Nephron progenitor cell (in vitro differentiated cells): ENCODE measurements at places on chromosomes 5 and 9.

DNA sequence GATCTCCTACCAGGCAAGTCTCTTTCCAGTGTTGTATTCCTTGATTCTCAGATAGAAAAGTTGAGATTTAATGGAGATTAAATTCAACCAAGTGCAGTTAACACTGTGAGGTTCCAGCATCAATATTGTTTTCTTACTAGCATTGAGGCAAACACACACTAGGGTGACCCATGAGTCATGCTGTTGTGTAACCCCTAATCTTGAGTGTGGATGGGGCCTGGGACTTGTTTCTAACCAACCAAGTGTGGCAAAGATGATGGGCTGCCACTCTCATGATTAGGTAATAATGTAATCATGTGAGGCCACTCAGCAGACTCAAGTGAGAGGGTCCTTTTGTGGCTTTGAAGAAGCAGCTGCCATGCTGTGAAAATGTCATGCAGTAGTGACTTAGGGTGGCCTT is 394.2 kb downstream of the IRX2 start:
- peaks cover 18% of the 10 kb centered on the region for H3K27me3 ChIP-seq
- no peak overlapping the region for H3K27ac ChIP-seq
- no peak for DNase-seq
- no peaks in the 10 kb centered on the region for H3K4me1 ChIP-seq
- H3K4me3 ChIP-seq = no peak overlapping the region

DNA sequence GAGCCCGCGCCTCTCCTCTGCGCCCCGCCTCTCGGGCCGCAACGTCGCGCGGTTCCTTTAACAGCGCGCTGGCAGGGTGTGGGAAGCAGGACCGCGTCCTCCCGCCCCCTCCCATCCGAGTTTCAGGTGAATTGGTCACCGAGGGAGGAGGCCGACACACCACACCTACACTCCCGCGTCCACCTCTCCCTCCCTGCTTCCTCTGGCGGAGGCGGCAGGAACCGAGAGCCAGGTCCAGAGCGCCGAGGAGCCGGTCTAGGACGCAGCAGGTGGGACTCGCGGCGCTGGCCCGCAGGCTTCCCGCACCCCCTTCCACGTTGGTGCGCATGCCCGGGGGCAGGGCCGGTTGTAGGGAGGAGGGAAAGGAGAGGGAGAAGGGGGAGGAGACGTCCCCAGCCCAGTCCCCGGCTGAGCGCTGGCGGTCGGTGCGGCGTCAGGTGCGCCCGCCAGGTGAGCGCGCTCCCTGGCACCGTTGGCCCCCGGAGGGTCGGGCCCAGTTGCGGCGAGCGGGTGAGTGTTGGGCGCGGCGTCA is at the start of gene OCLN:
TSS of gene OCLN (plus strand) at position 400 of the 532 bp plus-strand sequence. CDS start 11,455 bp downstream, outside the sequence.
- no peaks in the 10 kb centered on the region for H3K36me3 ChIP-seq
- H3K27ac ChIP-seq = no peak within 1 kb of the TSS
- H3K27me3 ChIP-seq = peaks cover 84% of the 10 kb centered on the region

- peaks cover 68% of the 10 kb centered on the region for H3K4me1 ChIP-seq
- H3K27me3 ChIP-seq = no peaks in the 10 kb centered on the region
- no peak for DNase-seq
- H3K36me3 ChIP-seq = peaks cover 16% of the 10 kb centered on the region
Measured at GRCh38 chr9:128103589-128103962, 24.0 kb downstream of the PTGES2 start.

GRCh38 chr5:55699041-55699688 is 13.0 kb downstream of the SLC38A9 start:
- no peaks in the 10 kb centered on the region for H3K4me1 ChIP-seq
- DNase-seq = no peak
- H3K4me3 ChIP-seq = no peak overlapping the region
- no peak overlapping the region for H3K27ac ChIP-seq

DNA sequence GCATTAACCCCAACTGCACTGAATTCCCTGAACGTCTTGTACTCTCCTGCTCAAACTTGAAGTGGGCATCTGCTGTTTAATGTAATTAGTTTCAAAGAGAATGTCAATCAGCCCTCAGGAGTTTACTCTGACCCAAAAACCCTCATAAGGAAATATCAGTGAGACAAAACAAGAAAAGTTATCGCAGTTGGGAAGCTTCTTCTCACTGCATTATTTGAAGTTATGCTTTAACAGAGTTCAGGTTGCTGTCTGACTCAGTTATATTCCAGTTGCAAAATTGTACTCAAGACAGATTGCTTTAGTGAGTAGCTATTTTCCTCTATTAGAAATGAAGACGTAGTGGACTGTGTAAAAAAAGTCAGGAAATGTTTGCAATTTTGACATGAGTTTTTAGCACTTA is 52.1 kb downstream of the PPIC start:
- H3K27ac ChIP-seq = no peak overlapping the region
- peaks cover 11% of the 10 kb centered on the region for H3K27me3 ChIP-seq
- H3K4me3 ChIP-seq = no peak overlapping the region
- no peaks in the 10 kb centered on the region for H3K36me3 ChIP-seq
- no peak for DNase-seq

DNA sequence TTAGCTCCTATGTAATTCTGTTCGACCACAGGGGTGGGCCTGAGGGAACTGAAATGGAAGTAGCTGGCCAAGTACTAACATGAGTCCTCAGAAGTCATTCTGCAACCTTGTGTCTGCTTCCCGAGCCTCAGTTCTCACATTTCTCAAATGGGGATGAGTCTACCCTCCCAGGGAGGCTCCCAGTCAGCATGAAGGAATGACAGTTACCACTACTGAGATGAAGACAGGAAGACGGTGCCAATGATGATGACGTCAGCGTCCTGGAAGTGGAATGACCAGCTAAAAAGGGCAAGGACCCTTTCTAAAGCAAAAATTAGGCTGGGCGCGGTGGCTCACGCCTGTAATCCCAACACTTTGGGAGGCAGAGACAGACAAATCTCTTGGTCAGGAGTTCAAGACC is 6.8 kb downstream of the PIP5KL1 start:
- H3K27ac ChIP-seq = no peak overlapping the region
- peaks cover 83% of the 10 kb centered on the region for H3K27me3 ChIP-seq
- H3K4me1 ChIP-seq = peaks cover 9% of the 10 kb centered on the region

- no peaks in the 10 kb centered on the region for H3K36me3 ChIP-seq
- no peak overlapping the region for H3K27ac ChIP-seq
- no peak for DNase-seq
- peaks cover 12% of the 10 kb centered on the region for H3K27me3 ChIP-seq
- H3K4me3 ChIP-seq = no peak overlapping the region
Measured at GRCh38 chr5:2105141-2105540, 222.4 kb upstream of the IRX4 start.

GRCh38 chr5:105506692-105507277 is 1944.2 kb upstream of the NUDT12 start:
- H3K27me3 ChIP-seq = no peaks in the 10 kb centered on the region
- DNase-seq = peak; percentile 8
- H3K36me3 ChIP-seq = no peaks in the 10 kb centered on the region
- no peak overlapping the region for H3K27ac ChIP-seq
- peaks cover 8% of the 10 kb centered on the region for H3K4me1 ChIP-seq
- no peak overlapping the region for H3K4me3 ChIP-seq

DNA sequence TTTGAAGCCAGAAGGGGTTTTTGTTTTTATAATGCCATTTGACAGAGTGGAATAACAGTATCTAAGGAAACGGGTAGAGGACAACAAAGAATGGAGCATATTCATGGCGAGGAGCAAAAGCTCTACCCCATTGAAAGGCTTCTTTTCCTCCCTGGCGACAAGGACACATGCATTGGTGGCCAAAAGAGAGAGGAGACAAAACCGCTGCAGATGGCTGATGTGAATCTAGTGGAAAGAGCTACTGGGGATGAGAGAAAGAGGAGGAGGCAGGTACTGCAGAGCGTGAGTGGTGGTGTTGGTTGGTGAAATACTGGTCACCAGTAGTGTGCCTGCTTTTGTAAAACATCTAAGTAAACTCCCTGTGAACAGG is 491 bp downstream of the APC start:
- H3K36me3 ChIP-seq = peaks cover 4% of the 10 kb centered on the region
- peaks cover 26% of the 10 kb centered on the region for H3K4me1 ChIP-seq
- DNase-seq = peak; percentile 4
- peak overlapping the region; percentile 96 for H3K4me3 ChIP-seq

- H3K27me3 ChIP-seq = peaks cover 10% of the 10 kb centered on the region
- H3K4me3 ChIP-seq = no peak overlapping the region
- peak; percentile 33 for DNase-seq
- no peak overlapping the region for H3K27ac ChIP-seq
- H3K36me3 ChIP-seq = no peaks in the 10 kb centered on the region
Measured at GRCh38 chr9:16461137-16461840, 409.2 kb downstream of the BNC2 start.

- no peaks in the 10 kb centered on the region for H3K36me3 ChIP-seq
- H3K4me3 ChIP-seq = no peak overlapping the region
- no peak for DNase-seq
- peaks cover 24% of the 10 kb centered on the region for H3K4me1 ChIP-seq
- H3K27me3 ChIP-seq = peaks cover 85% of the 10 kb centered on the region
Measured at GRCh38 chr5:135047347-135047695, 13.3 kb upstream of the PITX1 start.

GRCh38 chr9:99873531-99873930 is 32.9 kb upstream of the STX17 start:
- H3K27me3 ChIP-seq = peaks cover 16% of the 10 kb centered on the region
- H3K4me3 ChIP-seq = no peak overlapping the region
- H3K36me3 ChIP-seq = no peaks in the 10 kb centered on the region
- DNase-seq = no peak
- H3K27ac ChIP-seq = no peak overlapping the region

DNA sequence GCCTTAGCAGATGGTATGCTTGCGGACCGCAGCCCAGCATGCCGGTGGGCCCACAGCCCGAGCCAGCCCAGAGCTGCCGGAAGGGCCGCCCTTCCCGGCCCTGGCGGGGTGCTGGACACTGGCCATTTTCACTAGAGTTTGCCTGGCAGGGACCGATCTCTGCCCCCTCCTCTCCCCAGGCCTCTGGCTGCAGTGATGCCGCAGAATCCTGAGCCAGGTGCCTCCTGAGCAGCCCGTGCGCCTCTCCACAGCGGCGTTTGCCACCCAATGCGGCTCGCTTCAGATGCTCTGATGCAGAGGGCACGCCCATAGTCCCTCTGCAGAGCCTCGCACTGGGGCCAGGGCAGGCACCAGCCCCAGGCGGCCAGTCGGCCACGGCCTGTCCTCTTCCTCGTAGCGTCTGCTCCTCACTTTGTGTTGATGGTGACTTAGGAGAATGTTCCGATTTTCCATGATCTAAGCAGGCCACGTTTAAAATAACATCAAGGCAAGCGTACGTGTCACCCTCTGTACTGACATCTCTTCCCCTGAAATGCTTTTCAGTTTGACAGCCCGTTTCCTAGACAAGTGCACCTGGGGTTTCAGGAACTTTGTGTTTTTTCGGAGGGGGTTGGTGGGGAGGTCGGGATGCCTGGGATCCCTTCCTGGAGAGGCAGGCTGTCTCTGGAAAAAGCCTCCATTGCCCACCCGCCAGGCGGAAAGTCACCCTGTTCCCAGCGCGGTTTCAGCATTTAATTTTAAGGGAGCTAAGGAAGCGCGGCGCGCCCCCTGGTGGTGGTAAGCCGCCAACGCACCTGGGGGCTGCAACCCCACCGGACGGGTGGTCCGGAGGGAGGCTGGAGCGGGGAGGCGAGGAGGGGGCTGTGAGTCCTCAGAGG is 29.8 kb upstream of the HMCN2 start:
- peaks cover 58% of the 10 kb centered on the region for H3K4me1 ChIP-seq
- no peak overlapping the region for H3K27ac ChIP-seq
- H3K36me3 ChIP-seq = peaks cover 19% of the 10 kb centered on the region
- no peak overlapping the region for H3K4me3 ChIP-seq
- DNase-seq = peak; percentile 84

GRCh38 chr9:38382141-38382540 is 10.4 kb upstream of the ALDH1B1 start:
- H3K4me3 ChIP-seq = no peak overlapping the region
- peaks cover 49% of the 10 kb centered on the region for H3K4me1 ChIP-seq
- H3K36me3 ChIP-seq = peaks cover 8% of the 10 kb centered on the region
- H3K27ac ChIP-seq = no peak overlapping the region
- DNase-seq = no peak

DNA sequence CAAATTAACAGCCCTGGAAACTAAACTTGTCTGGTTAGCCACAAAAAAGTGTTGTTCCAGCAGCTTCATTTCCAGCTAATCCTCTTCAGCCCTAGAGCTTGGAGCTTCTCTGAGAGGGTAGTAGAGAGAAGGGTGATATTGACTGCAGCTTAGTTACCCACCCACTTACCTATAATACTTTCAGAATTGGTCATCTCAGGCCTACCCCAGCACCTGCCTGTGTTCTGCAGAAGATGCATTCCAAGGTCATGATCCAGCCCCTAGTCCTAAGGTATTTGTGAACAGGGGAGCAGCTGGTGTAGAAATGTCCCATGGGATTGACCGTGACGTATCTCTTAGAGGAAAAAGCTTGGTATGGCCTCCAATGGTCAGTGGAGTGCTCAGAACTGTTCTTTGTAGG is 289.0 kb downstream of the NR3C1 start:
- no peak overlapping the region for H3K27ac ChIP-seq
- peaks cover 24% of the 10 kb centered on the region for H3K4me1 ChIP-seq
- H3K36me3 ChIP-seq = no peaks in the 10 kb centered on the region
- DNase-seq = no peak

GRCh38 chr5:176629853-176630680 is at the start of the genes EIF4E1B and SNCB:
TSS of gene EIF4E1B (plus strand) at chr5:176630675. CDS start at chr5:176642788, 12,113 bp downstream.
TSS of gene SNCB (minus strand) at chr5:176630534. CDS start at chr5:176629654, 880 bp downstream.
- H3K4me1 ChIP-seq = peaks cover 32% of the 10 kb centered on the region
- no peaks in the 10 kb centered on the region for H3K36me3 ChIP-seq
- DNase-seq = peak; percentile 83
- H3K4me3 ChIP-seq = peak within 1 kb of the TSS; percentile 76

DNA sequence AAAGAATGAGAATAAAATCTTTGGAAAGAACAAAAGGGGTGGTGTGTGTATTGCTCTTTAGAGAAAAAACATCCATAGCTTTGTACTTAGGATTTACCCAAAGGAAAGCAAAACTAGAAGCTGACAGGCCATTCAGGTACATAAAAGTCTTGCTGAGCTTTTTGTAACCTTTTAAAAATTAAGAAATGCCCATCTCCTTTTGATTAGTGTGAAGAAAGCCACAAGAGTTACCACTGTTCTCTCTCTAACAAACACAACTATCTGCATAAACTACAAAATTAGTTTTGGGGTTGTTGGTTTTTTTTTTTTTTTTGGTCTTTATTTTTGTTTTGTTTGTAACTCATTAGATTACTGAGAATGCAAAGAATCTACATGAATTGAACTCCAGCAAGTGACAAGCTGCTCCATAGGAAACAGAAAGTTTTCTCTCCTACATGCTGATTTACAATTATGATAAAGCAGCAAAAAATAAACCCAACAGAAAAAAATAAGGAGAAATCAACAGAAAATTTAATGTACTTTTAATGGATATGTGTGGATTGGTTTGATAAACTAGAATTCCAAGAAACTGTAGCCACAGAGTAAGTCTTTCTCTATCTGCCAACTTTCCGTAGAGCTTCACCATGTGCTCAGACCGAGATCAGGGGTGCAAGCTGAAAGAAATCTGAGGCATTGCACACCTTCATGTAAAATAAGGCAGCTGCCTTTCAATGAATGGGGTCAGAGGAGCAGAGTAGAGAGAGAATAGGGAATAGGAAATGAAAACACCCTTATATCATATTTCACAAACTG is 12.3 kb downstream of the BAAT start:
- H3K27me3 ChIP-seq = no peaks in the 10 kb centered on the region
- no peak for DNase-seq
- no peaks in the 10 kb centered on the region for H3K4me1 ChIP-seq
- H3K36me3 ChIP-seq = no peaks in the 10 kb centered on the region
- H3K4me3 ChIP-seq = no peak overlapping the region
- H3K27ac ChIP-seq = no peak overlapping the region

GRCh38 chr5:127076315-127077129 is 3.2 kb upstream of the C5orf63 start:
- peak overlapping the region; percentile 57 for H3K27ac ChIP-seq
- DNase-seq = no peak
- peaks cover 39% of the 10 kb centered on the region for H3K4me1 ChIP-seq

- DNase-seq = no peak
- no peaks in the 10 kb centered on the region for H3K36me3 ChIP-seq
- H3K27me3 ChIP-seq = peaks cover 70% of the 10 kb centered on the region
- no peak overlapping the region for H3K27ac ChIP-seq
- peaks cover 8% of the 10 kb centered on the region for H3K4me1 ChIP-seq
Measured at GRCh38 chr9:21744841-21745240, 57.6 kb upstream of the MTAP start.
